ENCODE measurements at places on chromosomes 16 and 17. TPM values are rescaled to one million over a fixed set of nuclear protein-coding genes. Genes with fewer than 3 reads are reported as not detected.

EME1 gene
- 31.8 TPM for total RNA-seq

EVPLL gene
- not detected for total RNA-seq

TK2 gene
- 15.4 TPM for total RNA-seq

LRRC36 gene
- not detected for total RNA-seq

ALDOA gene
- total RNA-seq, result 2,423 TPM

ADGRG1 gene
- total RNA-seq, result 36.4 TPM

HSD17B1 gene
- 1.4 TPM for total RNA-seq

FOXK2 gene
- 122 TPM for total RNA-seq

KRT38 gene
- total RNA-seq, result not detected

FLOT2 gene
- 98.1 TPM for total RNA-seq

PLA2G15 gene
- total RNA-seq, result 7.5 TPM

APOH gene
- 1.7 TPM for total RNA-seq

NACA2 gene
- not detected for total RNA-seq

LDAF1 gene
- total RNA-seq, result 30.0 TPM

TANC2 gene
- total RNA-seq, result 53.2 TPM

TMEM170A gene
- total RNA-seq, result 34.5 TPM

TMIGD1 gene
- total RNA-seq, result not detected

CLEC3A gene
- total RNA-seq, result not detected

Data from HCT116 (cell line).